ENCODE measurements at places on chromosomes 4 and X.

GRCh38 chr4:184248216-184248615, 30.5 kb upstream of the ENPP6 start:
- peak; percentile 21 for DNase-seq

GRCh38 chr4:173477016-173477415, 53.0 kb downstream of the HAND2 start:
- no peak for DNase-seq

DNA sequence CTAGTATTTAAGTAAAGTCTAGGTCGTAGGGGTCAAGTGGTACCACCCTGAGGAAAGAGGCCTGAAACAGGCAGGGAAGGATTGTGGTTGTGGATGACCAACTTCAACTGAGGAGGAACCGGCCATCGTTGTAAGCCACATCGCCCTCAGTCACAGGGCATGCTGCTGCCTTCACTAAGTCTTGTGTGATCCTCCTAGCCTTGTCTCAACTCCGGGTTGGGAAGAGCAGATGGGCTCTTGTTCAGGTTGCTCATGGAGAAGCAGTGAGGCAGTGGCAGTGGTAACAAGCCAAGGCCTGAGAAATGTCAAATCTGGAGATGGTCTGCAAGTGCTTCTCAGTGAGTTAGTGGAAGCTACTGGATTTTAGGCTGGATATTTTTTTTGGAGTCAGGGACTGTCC, 22.8 kb upstream of the NKX3-2 start:
- DNase-seq: no peak

DNA sequence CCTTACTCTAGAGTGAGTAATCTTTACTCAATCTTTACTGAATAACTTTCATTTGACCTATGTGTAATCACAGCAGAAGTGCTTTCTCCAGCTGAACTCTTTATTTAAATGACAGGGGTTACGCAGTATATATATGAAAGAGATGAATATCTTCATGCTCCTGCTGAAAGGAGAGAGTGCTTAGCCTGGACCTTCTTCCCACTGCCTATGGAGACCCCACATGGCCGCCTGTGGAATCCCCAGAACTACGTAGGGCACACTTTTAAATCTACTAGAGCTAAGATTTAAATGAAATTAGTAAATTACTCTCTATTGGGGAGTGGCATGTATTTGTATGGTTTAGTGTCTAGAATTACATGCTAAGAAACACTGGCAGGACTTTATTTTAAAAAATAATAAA, 391.2 kb downstream of the ANKRD50 start:
- no peak for DNase-seq

DNA sequence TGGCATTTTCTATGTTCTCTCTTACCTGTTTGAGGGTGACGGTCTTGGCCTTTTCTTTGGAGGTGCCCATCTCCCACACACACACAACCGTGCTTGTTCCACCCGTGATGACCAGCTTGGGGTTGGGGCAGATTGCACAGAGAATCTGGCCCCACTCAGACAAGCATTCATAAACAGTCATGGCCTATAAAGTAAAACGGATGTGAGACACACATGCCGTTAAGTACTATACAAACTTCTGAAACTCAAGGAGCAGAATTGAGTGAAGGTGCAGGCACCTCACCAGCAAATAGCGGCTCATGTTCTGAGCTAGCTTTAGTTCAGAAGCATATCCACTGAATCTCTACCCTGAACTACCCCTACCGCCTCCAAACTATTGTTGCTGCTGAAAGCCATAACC, 107.6 kb downstream of the CDS1 start:
- no peak for DNase-seq

- DNase-seq: no peak
These were observed 68.6 kb upstream of the SORBS2 start for GRCh38 chr4:185880571-185880970.

- no peak for DNase-seq
These were observed 511 bp downstream of the GABRB1 start for GRCh38 chr4:47031751-47032404.

DNA sequence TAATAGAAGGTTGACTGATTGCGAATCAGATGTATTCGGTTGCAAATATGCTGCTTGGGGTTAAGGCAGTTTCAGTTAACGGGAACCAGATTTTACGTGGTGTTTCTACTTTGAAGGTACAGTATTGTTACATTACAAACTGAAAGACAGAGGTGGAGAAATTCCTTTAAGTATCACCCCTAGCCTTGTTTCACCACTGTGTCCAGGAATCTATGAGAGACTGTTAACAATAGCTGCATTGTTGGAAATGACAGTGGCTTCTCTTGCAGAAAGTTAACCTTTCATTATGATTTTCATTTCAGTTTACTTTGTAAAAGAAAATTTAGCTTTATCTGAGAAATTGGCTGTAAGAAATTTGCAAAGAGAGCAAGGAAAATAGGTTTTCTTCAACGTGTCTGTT, 2.6 kb downstream of the CDKL5 start:
- DNase-seq: no peak

DNA sequence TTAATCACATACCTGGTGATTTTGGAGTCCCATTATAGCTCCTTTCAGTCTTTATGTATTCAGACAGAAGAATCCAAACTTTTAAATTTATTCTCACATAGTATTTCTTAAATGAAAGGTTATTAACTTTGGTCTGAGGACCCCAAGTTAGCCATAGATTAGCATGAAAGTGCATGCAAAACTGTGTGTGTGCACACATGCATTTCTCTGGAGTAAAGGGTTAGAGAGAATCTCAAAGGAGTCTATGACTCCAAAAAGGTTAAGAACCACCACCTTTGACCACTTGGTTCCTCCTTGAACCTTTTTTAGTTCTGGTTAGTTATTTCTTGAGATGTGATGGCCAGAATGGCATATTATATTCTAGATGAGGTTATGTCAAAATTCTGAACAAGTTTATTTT, 102.0 kb downstream of the MGST2 start:
- no peak for DNase-seq

DNA sequence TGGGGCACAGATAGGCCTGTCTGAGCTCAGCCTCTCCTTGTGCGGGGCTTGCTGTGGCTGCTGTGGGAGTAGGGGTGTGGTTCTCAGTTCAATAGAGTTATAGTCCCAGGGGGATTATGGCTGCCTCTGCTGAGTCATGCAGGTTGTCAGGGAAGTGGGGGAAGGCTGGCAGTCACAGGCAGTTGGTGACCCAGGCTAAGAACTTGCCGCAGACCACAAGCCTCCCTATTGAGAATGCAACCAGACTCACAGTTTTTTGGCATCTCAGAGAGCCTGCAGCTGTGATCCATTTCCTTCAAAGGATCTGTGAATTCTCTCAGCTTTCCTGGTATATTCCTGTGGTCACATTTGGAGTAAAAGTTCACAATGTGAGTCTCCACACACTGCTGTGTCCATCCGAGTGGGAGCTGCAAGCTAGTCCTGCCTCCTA, 364.9 kb downstream of the ZNF674 start:
- DNase-seq: no peak

DNA sequence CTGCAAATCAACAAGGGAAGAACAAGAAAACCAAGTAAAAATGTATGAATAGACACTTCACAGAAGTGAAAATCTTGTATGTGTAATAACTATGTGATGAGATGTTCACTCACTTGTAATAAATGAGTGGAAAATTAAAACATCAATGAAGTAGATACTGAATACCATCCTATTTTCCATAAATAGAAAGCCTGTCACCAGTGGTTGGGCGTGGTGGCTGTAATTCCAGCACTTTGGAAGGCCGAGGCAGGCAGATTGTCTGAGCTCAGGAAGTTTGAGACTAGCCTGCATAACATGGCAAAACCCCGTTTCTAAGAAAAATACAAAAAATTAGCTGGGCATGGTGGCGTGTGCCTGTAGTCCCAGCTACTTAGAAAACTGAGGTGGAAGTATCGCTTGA, 53.5 kb upstream of the SOD3 start:
- no peak for DNase-seq

DNA sequence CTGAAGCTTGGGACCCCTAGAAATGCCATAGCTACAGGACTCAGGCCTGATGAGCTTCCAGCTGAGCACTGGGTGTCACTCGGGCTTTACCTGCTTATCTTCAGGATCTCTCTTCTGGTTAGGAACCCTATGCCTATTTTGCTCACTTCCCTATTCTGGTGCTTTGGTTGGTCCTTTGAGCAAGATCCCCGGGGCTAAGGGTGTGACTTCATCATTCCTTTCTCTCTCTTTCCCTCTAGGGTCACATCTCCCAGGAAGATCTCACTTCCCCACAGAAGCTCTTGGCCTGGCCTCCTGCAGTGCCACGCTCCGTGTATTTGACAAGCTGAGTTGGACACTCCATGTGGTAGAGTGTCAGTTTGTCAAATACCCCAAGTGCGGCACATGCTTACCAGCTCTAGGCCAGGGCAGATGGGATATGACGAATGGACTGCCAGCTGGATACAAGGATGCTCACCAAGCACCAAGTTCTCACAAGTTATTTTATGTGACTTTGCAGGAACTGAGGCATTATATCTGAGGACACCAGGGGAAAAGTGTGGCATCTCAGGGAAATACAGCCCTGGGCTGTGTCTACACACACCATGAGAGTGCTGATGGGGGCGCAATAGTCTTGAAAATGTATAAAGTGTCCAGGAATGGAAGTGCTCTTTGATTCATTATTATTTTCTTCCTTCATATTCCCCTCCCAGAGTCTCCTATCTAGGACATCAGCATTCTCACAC, 21.1 kb downstream of the VSIG4 start:
- DNase-seq: peak; percentile 56

DNA sequence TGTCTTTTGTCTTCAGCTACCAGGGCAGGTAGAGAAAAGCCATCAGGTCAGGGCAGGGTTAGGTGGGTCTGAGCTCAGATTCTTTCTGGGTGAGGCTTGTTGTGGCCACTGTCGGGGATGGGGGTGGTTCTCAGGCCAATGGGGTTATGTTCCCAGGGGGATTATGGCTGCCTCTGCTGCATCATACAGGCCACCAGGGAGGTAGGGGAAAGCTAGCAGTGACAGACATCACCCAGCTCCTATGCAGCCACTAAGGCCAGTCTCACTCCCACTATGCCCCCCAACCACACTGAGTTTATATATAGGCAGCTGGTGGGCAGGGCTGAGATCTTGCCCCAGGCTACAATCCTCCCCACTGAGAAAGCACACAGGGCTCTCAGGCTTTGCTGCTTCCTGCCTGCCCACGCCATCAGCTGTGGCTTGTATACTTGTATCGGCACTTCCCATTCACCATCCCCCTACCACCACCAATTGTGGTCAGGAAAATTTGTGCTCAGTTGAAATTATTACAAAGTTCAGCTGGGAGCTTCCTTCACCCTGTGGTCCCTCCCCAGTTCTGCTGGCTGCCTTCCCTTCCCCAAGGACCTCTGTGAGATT, 72.6 kb upstream of the PTPN13 start:
- DNase-seq: peak; percentile 16

GRCh38 chr4:56301997-56302496, 85.2 kb downstream of the AASDH start:
- DNase-seq: no peak

DNA sequence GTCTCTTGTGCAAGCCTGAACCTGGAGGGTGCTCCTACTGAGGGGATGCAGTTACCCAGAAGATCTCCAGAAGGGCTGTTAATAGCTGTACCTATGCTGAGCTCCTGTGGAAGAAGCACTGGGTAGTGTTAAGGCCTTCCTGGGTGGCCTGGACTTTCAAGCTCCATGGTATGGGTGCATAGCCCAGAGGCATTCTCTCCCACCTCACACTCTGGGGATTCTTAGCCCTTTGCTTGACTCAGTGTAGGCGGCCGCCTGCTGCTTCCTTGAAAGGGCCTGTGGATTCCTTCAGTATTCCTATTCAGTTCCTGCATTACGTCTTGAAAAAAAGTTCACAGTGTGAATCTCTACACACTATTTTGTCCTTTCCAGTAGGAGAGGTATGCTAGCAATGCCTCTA, 235.7 kb upstream of the MAGEB16 start:
- DNase-seq: no peak

- DNase-seq: no peak
These were observed 308.9 kb downstream of the GLUD2 start for GRCh38 chrX:121356139-121356849.

DNA sequence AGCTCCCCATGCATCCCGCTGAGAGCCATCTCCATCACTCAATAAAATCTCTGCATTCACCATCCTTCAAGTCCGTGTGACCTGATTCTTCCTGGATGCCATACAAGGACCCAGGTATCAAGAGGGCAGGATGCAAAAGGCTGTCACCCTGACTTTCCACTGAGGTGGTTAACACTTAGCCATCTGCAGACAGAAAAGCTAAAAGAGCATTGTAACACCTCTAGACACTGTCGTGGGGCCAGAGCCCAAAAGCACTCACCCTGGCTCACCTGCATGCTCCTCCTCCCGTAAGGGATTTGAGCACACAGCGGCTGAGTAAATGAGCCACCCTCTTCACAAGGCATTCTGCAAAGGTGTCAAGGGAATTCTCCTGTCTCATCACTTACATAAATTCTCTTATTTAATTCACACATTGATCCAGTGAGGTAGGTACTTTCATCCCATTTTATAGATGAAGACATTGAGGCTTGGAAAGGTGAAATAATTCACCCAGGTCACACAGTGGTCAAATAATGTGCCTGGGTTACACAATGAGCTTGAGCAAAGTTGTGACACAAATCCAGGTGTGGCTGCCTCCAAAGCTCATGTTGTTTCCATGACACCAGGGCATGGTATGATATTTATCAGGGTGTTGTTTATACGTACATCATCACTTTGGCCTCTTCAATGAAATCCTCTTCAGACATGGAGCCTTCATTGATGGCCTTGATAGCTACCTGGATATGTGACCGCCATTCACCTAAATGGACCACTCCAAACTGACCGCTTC, 48.0 kb downstream of the TXK start:
- no peak for DNase-seq

DNA sequence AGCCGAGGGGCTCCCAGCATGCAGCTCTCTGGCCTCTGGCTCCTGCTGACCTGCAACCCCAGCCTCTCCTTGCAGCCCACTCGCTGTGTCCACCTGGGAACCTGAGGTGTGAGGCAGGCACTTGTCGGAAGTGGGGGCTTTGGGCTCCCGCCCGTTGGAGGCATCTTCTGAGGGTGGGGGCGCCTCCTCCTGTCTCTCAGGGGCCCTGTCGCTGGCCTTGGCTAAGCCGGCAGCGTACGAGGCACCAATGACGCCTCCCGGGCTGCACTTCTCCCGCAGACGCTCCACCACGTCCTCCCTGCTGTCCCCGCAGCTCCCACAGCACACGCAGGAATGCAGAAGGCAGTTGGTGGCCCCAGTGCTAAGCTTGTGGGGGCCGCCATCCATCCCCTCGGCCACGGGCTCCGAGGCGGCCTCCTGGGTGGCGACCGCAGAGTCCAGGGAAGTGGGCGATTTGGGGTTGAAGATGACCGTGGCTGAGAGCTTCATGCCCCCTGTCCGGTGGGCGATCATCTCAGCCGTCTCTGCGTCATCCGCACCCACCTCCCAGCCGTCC, 42.5 kb upstream of the MXD4 start:
- no peak for DNase-seq

DNA sequence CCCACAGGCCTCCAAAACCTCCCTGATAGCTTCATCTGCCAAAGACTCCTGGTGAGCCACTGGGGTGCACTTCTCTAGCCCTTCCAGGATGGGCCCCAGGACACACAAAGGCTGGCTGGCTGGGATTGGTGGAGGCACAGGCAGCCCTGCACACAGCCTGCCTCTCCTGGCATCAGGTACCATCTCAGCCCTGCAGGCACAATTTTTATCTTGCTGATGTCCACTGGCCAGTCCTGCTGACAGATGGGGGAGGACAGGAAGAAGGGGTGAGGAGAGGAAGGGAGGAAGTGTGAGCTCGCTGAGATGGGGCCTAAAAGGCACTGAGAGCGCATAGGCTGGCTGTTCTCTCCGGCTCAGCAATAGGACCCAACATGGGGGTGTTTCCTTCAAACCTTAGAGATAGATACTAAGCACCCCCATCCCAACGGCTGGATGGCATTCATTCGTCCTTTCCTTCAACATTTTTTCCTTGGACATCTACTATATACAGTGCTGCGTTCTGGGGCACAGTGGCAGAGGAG, 92.7 kb downstream of the PJA1 start:
- DNase-seq: no peak

- DNase-seq: no peak
These were observed 19.1 kb downstream of the WWC2 start for GRCh38 chr4:183118141-183118540.
